ENCODE measurements at places on chromosomes 5 and 9.

DNA sequence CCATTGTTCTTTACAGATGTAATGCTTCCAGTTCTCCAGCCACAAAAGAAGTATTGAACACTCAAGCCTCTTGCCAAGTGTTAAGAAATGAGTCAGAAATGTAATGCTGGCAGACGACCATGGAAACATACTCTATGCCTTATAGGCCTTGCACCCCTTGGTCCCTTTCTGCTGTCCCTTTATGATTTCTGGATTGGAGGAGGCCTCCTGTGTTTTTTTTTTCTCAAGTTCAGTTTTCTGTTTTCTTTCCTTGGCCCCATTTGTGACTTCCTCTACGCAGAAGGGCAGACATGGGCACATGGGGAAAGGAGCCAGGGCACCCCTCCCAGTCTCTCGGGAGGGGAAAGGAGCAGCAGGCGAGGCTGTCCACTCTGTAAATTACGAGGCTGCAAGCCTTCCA lies 53.4 kb downstream of the SNX18 start:
- no peaks in the 10 kb centered on the region for H3K27me3 ChIP-seq
- H3K36me3 ChIP-seq, result no peaks in the 10 kb centered on the region
- peaks cover 9% of the 10 kb centered on the region for H3K4me1 ChIP-seq
- no peak overlapping the region for H3K4me3 ChIP-seq
- ATAC-seq, result no peak

DNA sequence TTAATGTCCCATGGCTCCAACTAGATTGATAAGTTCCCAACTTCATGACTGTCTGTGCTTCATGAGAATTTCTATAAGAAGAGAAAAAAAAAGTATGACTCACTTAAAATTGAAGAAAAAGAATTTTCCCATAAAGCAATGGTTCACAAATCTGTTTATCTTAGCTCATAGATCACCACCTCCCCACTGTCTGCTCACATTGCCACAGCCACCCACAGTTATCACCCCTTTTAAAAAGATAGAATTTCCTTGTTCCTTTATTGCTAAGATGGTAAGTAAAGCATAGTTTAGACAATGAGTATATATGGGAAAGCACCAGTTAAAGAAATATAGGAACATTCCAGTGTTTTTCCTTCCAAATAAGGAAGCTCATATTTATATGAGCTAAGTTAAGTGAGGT lies 67.1 kb downstream of the ALDH7A1 start:
- no peak overlapping the region for H3K27ac ChIP-seq
- no peak for ATAC-seq
- H3K36me3 ChIP-seq, result no peaks in the 10 kb centered on the region

- no peak overlapping the region for H3K27ac ChIP-seq
- no peaks in the 10 kb centered on the region for H3K4me1 ChIP-seq
- H3K27me3 ChIP-seq, result no peaks in the 10 kb centered on the region
- H3K36me3 ChIP-seq, result no peaks in the 10 kb centered on the region
- no peak for ATAC-seq
Measured at GRCh38 chr9:7507566-7508270, 291.9 kb downstream of the DMAC1 start.

DNA sequence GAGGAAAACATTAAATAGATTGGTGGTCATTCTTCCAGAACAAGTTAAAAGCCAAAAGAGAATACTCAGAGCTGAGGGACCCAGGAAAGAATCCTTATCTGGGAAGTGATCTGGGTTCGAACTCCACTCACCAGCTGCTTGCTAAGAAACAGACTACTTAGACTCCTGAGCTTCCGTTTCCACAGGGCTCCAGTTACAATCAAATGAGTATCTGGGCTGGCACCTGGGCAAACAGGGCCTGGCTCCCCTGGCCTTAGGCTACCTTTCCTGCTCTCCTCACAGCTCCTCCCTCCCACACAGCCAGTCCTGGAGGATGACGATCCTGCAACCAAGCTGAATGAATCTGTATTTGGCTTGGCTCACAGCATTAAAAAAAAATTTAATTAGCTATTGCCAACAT lies 2.5 kb downstream of the MAPK9 start:
- H3K36me3 ChIP-seq, result no peaks in the 10 kb centered on the region
- no peak overlapping the region for H3K4me3 ChIP-seq
- H3K4me1 ChIP-seq, result peaks cover 33% of the 10 kb centered on the region

- no peak overlapping the region for H3K4me3 ChIP-seq
- no peak for ATAC-seq
- no peaks in the 10 kb centered on the region for H3K36me3 ChIP-seq
- H3K27ac ChIP-seq, result no peak overlapping the region
- no peaks in the 10 kb centered on the region for H3K27me3 ChIP-seq
- peaks cover under 1% of the 10 kb centered on the region for H3K4me1 ChIP-seq
Measured at GRCh38 chr5:64978546-64978945, 209.8 kb downstream of the CWC27 start.

DNA sequence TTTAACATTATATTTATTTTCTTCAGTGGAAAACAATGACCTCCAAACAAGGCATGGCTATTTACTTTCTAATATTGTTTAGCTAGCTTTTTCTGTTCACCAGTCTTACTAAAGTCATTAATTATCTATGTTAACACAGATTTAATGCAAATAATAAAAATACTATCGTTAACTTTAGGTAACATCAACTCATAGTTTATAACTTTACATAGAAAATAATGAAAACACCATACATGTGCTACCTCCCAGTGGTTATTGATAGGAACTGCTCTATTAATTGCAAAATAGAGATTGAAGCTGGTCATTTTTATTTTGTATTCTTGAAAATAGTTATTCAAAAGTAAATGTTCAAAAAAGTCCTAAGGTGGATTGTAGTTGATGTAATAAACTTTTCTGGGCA lies 78.3 kb upstream of the HCN1 start:
- ATAC-seq, result no peak
- H3K36me3 ChIP-seq, result no peaks in the 10 kb centered on the region
- H3K4me3 ChIP-seq, result no peak overlapping the region

GRCh38 chr9:131220485-131220884 lies 55.8 kb downstream of the FAM78A start:
- H3K27me3 ChIP-seq, result no peaks in the 10 kb centered on the region
- no peak overlapping the region for H3K4me3 ChIP-seq
- peaks cover 25% of the 10 kb centered on the region for H3K4me1 ChIP-seq
- H3K27ac ChIP-seq, result no peak overlapping the region

DNA sequence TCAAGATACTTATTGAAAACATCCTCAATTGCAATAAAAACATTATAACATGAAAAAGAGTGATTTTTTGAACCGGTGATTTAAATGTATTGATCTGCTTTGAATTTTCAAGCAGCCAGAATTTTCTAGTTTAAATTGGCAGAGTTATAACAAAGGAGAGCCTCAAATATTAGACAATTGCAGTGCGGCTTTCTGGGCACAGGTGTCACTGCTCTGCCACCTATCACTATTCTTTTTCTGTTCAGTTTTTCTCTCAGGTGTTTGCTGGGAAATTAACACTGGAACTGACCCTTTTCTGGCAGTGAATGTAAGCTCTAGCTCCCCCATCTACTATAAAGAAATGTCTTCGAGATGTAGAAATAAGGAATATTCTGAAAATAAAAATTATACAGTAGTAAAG lies 23.0 kb downstream of the ZBED3 start:
- no peak for ATAC-seq
- no peak overlapping the region for H3K27ac ChIP-seq
- no peaks in the 10 kb centered on the region for H3K4me1 ChIP-seq
- no peak overlapping the region for H3K4me3 ChIP-seq
- peaks cover 91% of the 10 kb centered on the region for H3K36me3 ChIP-seq
- no peaks in the 10 kb centered on the region for H3K27me3 ChIP-seq

GRCh38 chr5:169545762-169546161 lies 37.8 kb upstream of the SPDL1 start:
- no peak overlapping the region for H3K27ac ChIP-seq
- H3K4me1 ChIP-seq, result no peaks in the 10 kb centered on the region
- no peak overlapping the region for H3K4me3 ChIP-seq
- ATAC-seq, result no peak
- H3K36me3 ChIP-seq, result no peaks in the 10 kb centered on the region
- H3K27me3 ChIP-seq, result no peaks in the 10 kb centered on the region

DNA sequence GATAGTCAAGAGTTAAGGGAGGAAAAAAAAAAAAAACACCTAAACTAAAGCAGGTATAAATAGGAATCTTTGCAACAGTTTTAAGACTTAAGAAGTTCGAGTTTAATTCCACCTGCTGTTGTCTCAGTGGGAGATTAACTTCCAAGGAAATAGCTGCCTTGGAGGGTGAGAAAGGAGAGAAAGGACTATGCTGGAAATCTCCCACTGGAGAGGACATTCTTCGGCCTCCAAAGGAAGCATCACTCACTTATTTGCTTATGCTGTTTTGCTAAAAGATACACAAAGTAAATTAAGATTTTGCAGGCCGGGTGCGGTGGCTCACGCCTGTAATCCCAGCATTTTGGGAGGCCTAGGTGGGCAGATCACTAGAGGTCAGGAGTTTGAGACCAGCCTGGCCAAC lies 317.9 kb upstream of the MPDZ start:
- H3K4me3 ChIP-seq, result no peak overlapping the region
- H3K4me1 ChIP-seq, result no peaks in the 10 kb centered on the region
- H3K27ac ChIP-seq, result no peak overlapping the region
- H3K27me3 ChIP-seq, result no peaks in the 10 kb centered on the region
- H3K36me3 ChIP-seq, result no peaks in the 10 kb centered on the region

- no peak overlapping the region for H3K27ac ChIP-seq
- ATAC-seq, result no peak
- H3K27me3 ChIP-seq, result no peaks in the 10 kb centered on the region
Measured at GRCh38 chr9:120860083-120860482, 16.9 kb downstream of the PHF19 start.

DNA sequence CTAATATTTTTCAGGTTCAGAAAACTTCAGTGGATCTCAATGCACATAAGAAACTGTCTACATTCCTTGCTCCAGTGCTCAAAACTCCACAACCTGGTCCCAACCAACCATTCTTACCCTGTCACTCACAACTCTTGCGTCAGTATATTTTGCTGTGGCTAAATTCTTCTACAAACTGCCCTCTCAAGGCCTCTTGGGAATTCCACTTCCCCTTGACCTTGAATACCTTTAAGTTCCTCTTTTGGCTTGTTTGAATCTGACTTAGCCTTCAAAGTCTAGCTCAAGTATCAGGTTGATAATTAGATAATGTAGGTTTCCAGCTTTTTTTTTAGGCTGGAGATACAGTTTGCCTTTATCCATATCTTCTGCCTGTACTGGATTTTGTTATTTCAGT lies 128.3 kb downstream of the SLF1 start:
- H3K36me3 ChIP-seq, result no peaks in the 10 kb centered on the region
- H3K27ac ChIP-seq, result no peak overlapping the region
- no peak for ATAC-seq
- H3K4me1 ChIP-seq, result no peaks in the 10 kb centered on the region

DNA sequence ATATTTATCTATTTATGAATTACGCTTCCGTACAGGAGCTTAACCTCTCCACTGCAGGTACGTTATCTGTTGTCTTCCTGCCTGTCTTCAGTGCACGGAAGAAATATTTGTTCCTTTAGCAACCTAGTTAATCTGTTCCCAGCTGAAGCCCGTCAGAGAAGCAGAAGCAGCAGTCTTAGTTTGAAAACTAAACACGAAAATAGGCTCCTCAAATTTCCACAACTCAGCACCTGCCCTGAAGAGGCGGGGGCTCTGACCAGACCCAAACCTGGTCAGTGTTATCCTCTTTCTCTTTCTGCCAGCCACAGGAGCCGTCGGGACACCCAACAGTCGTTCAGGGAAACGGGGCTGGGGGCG lies 462 bp downstream of the NUDCD2 start:
- peak; percentile 3 for ATAC-seq
- no peaks in the 10 kb centered on the region for H3K27me3 ChIP-seq
- H3K27ac ChIP-seq, result peak overlapping the region; percentile 97
- H3K4me3 ChIP-seq, result peak overlapping the region; percentile 86

- H3K4me3 ChIP-seq, result no peak overlapping the region
- no peaks in the 10 kb centered on the region for H3K4me1 ChIP-seq
- no peak overlapping the region for H3K27ac ChIP-seq
- ATAC-seq, result no peak
- no peaks in the 10 kb centered on the region for H3K36me3 ChIP-seq
Measured at GRCh38 chr5:95100551-95100950, 184.3 kb downstream of the MCTP1 start.

DNA sequence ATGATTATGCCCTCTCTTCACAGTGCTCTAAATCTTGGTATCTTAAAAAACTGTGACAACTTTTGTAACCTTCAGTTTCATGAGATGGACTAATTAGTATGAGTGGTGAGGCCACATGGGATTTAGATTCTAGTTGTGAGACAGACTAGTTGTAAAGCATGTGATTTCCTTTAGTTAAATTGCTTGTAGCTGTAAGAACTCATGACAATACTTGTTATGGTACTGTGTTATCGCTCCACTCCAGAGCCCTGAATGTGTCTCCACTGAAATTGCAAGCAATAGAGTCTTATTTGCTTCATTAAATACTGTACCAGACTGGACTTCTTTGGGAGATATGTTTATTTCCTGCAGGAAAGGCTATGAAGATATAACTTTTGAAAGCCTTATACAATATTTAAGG lies 1198.3 kb upstream of the CDH6 start:
- no peaks in the 10 kb centered on the region for H3K27me3 ChIP-seq
- no peaks in the 10 kb centered on the region for H3K4me1 ChIP-seq
- no peak for ATAC-seq
- H3K27ac ChIP-seq, result no peak overlapping the region

DNA sequence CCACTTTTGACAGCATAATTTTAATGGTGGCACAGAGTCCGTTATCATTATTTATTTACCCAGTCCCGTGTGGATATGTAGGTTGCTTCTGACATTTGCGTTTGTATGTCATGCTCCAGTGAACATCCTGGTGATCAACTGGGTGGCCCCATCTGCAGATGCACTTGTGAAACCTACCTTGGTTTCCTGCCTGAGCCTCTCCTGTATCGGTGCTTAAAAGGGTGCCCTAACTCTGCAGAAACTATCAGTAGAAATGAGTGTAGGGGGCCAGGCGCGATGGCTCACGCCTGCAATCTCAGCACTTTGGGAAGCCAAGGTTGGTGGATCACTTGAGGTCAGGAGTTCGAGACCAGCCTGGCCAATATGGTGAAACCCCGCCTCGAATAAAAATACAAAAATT lies 92.1 kb upstream of the IER5L start:
- H3K36me3 ChIP-seq, result no peaks in the 10 kb centered on the region
- H3K4me1 ChIP-seq, result no peaks in the 10 kb centered on the region
- no peak overlapping the region for H3K27ac ChIP-seq
- no peak overlapping the region for H3K4me3 ChIP-seq
- no peak for ATAC-seq

DNA sequence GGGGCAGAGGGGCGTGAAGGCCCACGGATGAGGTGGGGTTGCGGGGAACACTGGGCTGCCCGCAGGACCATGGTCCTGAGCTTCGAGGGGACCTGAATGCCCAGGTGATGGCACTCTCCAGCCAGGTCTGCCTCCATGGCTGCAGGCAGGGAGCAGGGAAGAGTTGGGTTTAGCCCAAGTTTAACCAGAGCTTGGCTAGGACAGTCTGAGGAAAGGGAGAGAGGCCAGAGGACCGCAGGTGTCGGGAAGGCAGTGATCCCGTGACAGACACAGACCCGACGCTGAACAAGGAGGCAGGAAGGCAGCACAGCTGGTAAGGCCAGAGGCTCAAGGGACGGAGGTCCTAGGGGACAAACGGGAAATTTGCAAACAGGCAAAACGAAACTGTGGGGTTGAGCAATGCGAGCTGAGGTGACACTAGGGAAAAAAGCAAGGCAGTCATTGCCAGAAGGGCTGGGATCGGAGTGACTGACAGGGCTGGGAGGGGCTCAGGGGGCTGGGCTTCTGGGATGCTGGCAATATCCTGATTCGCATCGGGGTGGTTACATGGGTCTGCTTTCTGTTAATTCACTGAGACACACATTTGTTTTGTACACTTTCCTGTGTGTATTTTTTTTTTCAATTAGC lies 25.0 kb downstream of the ARPC5L start:
- ATAC-seq, result no peak
- no peaks in the 10 kb centered on the region for H3K27me3 ChIP-seq
- H3K36me3 ChIP-seq, result peaks cover 99% of the 10 kb centered on the region
- no peak overlapping the region for H3K4me3 ChIP-seq

GRCh38 chr5:76794871-76795270 lies 24.0 kb upstream of the F2RL1 start:
- ATAC-seq, result no peak
- H3K27me3 ChIP-seq, result no peaks in the 10 kb centered on the region
- no peaks in the 10 kb centered on the region for H3K36me3 ChIP-seq

All from gastroesophageal sphincter (tissue), 4 donors.